ENCODE measurements at places on chromosomes 1 and 21.

DNA sequence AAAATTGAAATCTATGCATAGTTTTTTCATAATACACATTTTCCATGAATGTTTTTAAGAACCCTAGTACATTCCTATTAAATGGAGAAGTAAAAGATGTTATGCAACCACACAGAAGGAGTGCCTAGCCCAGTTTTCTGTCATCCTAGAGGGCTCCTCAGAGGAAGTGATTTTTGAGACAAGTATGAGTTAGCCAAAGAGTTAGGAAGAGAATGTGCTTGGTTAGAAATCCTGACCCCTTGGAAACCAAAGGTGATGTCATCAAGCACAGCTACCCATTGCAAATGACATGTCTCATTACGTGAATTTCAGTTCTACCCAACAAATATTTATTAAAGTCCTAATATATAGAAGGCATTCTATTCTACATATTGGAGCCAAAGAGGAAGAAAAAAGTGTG lies 88.9 kb upstream of the TNFSF4 start:
- no peak for DNase-seq

DNA sequence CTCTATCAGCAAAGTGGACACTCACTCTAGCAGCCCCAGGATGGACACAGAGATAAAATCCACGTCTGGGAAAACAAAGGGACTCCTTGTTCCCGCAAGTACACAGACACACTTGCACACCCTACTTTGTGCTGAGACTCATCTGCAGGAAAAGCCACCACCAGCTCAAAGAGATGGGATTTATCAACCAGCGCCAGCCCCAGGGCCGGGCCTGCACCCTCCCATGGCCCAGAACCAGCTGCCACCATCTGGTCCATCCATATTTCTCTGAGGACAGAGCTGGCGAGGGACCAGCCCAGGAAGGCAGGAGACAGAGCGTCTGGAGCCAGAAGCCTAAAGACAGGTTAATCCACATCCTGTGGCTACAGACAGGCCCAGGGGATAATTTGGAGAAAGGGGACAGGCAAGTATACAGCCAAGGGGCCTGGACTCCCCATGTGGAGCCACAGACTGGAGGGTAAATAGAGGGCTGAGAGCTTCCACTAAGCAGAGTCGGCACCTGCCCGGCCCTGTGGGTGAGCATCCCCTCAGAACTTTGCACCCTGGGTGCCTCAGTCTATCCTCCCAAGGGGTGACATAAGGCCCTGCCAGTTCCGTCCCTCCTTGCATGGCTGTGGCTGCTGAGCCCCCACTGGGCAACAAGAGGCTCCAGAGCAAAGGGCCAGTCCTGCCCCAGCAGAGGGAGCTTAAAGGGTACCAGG lies 233.9 kb downstream of the PTPRU start:
- no peak for DNase-seq

- no peak for DNase-seq
These were observed 65.1 kb downstream of the MSH4 start for GRCh38 chr1:75861831-75862230.

GRCh38 chr21:42088148-42088547 lies 17.0 kb downstream of the UMODL1 start:
- DNase-seq = no peak

DNA sequence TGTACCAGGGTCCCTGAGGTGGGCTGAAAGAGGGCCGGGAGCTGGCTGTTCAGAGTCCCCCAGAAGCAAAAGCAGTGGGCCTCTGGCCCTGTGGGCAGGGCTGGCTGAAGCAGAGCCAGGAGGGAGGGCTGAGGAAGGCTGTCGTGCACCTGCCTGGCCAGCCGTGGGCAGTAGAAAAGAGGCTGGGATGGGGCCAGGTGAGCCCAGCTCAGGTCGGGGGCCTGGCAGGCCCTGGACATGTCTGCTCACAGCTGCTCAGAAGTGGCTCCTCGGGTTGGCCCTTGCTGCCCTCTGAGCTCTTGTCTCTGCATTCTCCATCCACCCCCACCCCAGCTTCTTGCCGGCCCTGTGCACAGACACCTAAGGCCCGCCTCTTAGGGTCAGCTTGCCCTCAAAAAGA lies 60.0 kb downstream of the TCP10L start:
- no peak for DNase-seq
